Activated naive CD4-positive, alpha-beta T cell (primary cell): ENCODE measurements at places on chromosomes 3 and 15.

- DNase-seq = no peak
Measured at GRCh38 chr3:112770032-112770626, 76.5 kb downstream of the CD200R1L start.

- DNase-seq = no peak
Measured at GRCh38 chr15:81948222-81948621, 97.6 kb downstream of the MEX3B start.

- DNase-seq = no peak
Measured at GRCh38 chr3:107366766-107367165, 10.5 kb upstream of the CCDC54 start.

DNA sequence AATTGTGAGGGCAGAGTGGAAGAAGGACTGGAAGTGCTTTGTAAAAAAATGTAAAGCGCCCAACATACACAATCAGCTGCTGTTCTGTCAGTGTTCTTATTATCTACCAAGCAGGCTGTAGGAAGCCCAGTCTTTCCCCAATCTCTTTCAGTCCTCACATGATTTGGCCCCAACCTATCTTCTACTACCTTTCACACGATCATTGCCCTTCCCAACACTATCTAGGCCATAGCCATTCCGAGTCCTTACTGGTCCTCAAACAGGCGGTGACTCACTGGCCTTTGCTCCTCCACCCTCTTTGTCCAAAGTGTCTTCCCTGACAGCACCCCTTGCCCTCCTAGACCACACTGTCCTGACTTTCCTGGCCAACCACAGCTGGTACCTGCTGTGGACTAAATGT, 861 bp upstream of the RFT1 start:
- DNase-seq = no peak

DNA sequence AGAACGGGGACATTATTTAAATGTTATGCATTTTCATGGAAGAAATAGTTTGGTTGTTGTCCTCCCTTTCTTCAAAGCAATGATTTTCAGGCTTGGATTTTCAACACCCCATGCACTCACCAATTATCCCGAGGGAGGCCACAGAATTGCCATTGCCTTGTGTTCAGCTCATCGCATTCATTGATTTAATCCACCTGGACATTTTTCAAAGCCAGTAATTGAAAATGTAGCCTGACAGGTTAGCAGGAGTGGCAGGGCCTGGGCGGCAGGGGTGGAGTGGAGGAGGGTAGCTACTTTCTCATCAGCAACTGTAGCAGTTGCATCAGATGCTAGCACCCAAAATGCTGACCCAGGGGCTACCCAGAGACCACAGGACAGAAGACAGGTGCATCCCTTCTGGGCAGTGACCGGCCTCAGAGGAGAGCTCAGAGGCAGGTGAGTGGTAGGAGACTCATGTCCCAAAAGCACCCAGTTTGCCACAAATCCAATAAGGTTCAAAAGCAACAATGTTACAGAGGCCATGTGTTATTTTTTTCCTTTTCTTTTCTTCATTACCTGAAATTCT, 242.4 kb downstream of the CD47 start:
- no peak for DNase-seq

DNA sequence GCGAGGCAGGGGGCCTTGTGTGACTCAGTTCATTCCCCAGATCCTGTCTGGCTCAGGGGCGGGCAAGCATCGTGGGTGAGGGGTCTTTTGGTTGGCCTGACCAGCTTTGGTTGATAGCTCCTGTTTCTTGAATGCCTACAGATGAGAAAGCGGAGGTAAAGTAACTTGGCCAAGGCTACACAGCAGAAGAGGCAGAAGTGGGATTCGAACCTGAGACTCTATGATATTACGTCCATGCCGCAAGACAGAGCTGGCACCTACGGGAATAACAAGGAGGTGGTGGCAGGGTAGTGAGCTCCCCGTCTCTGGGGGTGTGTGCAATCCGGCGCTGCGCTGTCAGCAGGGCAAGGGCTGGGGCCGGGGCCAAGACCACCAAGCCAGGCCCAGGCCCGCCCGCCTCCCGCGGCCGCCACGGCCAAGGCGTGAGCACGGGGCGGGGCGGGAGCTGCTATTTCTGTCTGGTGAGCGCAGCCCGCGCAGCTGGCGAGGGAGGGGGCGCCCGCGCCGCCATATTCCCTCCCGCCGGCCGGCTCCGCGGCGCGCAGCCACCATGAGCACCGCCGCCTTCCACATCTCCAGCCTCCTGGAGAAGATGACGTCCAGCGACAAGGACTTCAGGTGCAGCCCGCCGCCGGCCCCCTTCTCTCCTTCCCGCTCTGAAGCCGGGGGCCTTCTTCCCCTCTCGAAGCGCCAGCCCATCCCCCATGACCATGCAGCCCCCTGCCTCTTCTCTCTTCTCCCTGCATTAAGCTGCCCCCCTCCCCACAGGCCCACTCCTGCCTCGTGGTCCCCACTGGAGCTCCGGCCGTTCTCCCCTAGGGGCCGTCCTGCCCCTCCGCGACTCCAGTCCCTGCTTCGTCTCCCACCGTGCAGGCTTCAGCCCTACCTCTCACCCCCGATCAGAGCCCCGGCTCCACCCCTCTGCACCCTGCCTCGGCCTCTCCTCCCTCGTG, at the start of gene CAND2:
TSS of gene CAND2 (plus strand) at position 510 of the 953 bp plus-strand sequence. CDS start at position 551, 41 bp downstream.
- no peak for DNase-seq

DNA sequence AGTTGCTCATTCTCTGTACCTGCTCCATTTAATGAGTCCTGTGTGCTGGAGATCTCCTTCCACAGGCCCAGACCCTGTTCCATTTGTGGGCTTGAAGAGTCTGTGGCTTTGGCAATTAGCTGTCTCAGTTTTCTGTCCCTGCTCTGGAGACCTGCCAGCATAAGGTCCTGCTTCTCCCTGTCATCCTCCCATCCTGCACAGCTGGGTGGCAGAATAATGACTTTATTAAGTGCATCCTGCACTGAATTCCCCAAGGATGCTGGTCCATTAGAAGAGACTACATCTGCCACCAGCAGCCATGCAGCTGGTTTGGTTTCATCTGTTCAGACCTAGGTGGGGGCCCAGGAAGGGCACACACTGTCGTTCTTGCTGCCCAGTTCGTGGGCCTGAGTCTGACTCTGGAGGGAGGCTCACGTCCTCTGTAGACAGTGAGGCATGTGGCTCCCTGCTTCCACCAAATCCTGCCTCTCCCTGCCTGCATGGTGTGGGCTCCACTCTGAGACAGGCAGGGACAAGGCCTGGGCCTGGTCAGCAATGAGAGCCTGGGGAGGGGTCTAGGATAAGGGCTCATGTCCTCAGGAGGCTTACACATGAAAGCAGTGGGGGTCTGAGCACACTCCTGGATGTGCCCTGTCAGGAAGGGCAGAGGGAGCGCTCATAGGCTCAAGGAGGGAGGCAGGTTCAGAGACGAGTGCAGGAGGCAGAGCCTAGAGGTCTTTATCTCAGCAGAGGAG, 78.4 kb upstream of the PRR23E start:
- no peak for DNase-seq

- DNase-seq = no peak
Measured at GRCh38 chr15:66899555-66900350, 165.6 kb upstream of the SMAD3 start.

DNA sequence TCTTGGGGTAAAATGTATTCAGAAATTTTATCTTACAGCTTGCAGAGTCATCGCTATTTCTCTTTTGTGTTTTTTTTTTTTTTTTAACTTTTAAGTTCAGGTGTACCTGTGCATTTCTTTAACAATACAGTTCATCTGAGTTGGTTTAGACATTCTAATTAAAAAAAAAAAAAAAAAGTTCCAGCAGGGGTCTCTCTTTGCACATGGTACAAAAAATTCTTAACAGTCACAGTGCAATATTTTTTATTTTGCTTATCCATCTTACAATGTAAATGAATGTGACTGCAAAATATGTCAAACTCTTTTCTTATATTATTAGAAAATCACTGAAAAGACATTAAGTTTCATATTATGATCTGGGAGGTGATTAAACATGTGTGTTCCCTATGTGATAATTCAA, 47.5 kb upstream of the SLC9A9 start:
- DNase-seq = no peak

DNA sequence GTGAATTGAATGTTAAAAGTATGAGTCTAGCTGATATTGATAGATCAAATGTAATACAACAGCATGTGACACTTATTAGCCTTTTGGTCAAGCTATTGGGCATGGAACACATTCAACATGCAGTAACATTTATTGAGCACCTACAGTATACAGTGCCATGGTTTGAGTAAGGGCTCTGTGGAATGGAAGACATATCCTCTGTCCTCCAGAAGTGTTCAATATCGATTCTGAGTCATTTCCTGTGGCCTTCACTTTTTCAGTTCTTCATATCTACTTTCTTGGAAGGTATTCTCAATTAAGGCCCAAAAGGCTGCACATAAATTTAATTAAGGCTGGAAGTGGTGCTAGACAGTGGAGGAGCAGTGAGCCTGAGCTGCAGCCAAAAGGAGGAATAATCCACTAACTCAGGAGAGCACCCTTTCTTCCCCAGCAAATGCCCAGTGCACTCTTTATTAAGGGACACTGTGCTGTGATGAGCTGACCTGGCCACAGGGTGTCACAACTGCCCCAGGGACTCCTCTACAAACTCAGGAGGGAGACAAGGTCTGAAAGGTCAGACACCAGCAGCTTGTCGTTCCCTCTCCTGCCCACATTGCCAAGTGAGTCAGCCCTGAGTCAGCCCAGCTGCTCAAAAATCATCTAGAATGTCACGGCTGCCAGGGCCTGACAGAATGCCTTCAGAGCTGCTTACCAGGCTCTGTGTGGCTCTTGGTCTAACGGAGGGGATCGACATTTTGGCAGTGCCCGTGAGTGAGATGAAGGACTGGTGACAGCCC, 544.8 kb downstream of the AGBL1 start:
- no peak for DNase-seq

DNA sequence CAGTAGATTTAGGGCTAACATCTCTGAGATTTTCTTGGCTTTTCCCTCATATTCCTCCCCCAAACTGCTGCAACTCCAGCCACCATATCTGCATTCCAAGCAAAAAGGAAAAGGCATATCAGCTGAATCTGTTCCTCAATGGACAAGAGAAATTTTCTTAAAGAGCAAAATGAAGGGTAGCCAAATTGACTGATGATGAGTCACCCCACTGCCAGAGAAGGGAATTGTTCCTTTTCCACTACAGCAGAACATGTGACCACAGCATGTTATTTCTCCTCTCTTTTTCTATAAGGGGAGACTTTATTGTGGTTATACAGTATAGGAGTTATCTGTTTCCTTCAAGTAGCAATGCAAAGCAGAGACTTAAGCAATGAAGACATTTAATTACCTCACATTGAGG, 172.5 kb downstream of the MTHFS start:
- no peak for DNase-seq

DNA sequence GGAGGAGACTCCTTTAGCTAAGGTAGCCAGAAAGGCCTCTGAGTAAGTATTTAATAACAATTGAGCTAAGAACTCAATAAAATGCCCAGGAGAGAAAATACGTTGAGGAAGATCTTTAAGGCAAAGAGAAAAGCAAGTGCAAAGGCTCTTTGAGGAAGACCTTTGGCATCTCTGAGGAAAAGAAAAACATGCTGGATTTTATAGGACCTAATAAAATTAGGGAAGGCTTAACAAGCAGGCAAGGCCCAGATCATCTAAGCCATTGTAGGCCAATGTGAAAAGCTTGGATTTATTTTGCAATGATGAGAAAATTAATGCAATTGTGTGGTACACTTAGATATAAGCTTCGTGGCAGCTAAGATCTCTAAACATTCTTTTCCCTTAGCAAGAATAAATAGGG, 75.7 kb downstream of the P3H2 start:
- no peak for DNase-seq

DNA sequence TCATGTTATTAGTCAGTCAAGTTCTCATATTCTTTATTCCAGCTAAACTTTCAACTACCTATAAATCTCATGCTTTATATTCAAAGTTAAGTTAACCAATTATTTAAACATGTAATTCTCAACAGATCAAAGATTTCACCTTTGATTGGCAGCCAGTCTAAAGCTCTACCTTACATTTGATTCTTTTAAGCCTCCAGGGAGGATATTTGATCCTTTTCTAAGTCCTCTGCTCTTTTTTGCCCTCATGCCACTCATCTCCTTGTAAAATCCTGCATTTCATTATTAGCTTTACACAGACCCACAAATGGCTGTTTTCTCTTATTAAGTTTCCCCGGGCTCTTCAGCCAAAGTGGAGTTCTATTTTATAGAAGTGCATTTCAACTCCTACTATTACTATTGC, 134.1 kb downstream of the NLGN1 start:
- DNase-seq = no peak

GRCh38 chr15:81886080-81886479, 159.7 kb downstream of the MEX3B start:
- no peak for DNase-seq

GRCh38 chr3:99396651-99397275, 241.6 kb upstream of the COL8A1 start:
- no peak for DNase-seq

DNA sequence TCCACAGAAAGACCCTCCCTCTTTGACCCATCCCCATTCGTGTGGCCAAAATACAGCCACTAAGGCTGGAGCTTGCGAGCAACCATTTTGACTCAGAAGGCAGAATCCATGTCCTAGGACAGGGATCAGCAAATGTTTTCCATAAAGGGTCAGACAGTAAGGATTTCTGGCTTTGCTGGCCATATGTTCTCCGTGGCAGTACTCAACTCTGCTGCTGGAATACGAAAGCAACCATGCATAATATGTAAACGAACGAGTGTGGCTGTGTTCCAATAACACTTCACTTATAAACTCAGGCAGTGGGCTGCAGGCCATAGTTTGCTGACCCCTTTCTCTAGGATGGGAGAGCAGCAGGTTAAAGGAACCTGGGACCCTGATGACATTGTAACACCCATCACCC, 77.6 kb upstream of the WNT5A start:
- DNase-seq = no peak
